IMR-90 (cell line): ENCODE measurements at places on chromosomes 4 and X. TPM values are rescaled to one million over a fixed set of nuclear protein-coding genes. Genes with fewer than 3 reads are reported as not detected.
A peak's percentile ranks its signal among the peaks of the same experiment; 100 is the strongest.

DNA sequence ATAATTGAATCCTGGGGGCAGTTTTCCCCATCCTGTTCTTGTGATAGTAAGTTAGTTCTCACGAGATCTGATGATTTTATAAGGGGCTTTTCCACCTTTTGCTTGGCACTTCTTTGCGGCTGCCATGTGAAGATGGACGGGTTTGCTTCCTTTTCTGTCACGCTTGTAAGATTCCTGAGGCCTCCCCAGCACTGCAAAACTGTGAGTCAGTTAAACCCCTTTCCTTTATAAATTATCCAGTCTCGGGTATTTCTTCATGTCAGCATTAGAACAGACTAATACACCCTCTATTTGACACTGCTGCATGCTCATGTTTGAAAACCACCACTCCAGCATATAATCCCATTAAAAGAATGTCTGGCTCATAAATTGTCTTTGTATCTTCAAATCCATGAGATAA, 264.4 kb upstream of the ITM2A start:
- no peak for DNase-seq

DNA sequence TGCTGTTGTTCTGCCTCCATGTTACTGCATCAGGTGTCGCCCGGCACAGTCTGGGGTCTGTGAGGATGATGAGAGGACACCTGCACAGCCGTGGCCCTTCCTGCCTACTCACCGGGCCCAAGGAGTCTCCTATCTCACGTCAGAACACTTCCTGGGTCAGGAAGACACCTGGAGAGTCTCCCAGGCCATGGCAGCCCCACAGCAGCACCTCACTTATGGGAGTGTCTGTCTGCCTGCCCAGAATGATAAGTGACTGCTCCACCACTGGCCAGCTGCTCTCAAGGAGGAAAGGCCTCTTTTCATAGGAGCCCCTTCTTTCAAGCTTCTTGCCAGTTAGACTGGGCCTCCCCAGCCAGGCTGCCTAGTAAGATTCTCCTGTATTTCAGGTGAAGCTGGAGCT, 56.1 kb downstream of the NELFA start:
- DNase-seq, result no peak

- DNase-seq, result peak; percentile 39
These were observed 8.8 kb downstream of the TET2 start for GRCh38 chr4:105155426-105155825.

DNA sequence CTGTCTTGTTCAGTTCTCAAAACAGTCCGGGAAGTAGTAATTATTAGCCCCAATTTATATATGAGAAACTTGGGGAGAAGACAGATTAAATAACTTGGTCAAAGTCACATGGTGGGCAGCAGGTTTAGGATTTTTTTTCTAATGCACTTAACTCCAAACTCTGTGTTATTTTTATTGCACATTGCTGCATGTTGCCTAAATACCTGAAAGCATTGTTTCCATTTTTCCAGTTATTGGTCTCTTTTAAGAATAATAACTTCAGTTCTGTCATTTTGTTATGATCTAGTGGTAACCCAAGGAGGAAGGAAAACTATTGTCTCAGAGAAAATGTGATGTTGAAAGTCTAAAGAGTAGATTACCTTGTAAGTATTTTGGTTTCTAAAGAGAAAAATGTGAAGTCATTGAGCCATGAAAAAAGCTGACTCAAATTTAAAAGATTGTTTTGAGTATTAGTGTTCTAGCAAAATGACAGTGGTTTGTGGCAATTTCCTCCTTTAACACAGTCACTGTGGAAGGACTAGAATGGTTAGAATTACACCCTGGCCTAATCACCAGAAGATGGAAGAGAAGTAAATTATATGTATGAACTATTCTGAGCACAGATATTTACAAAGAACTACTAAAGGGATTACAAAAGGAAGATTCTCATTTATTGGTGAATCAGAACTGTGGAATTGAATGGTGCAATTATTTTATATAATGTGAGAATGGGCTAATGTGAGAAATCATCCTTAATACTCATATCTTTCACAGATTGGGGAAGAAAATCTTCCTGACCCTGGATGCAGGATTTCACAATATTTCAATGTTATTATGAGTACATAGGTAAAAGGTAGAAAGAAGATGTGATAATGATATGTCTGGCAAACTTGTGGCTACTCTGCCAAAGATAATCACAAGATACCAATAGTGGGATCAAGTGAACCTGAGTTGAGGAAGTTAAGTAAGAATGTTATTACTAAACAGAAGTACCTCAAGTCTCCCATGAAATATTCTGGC, 21.7 kb upstream of the CXCL8 start:
- no peak for DNase-seq

GRCh38 chr4:123943976-123944375, 547.4 kb downstream of the SPRY1 start:
- no peak for DNase-seq

NAA11 gene
- total RNA-seq, result not detected in 2 replicates

CSN1S1 gene
- total RNA-seq, result not detected in 2 replicates

DNA sequence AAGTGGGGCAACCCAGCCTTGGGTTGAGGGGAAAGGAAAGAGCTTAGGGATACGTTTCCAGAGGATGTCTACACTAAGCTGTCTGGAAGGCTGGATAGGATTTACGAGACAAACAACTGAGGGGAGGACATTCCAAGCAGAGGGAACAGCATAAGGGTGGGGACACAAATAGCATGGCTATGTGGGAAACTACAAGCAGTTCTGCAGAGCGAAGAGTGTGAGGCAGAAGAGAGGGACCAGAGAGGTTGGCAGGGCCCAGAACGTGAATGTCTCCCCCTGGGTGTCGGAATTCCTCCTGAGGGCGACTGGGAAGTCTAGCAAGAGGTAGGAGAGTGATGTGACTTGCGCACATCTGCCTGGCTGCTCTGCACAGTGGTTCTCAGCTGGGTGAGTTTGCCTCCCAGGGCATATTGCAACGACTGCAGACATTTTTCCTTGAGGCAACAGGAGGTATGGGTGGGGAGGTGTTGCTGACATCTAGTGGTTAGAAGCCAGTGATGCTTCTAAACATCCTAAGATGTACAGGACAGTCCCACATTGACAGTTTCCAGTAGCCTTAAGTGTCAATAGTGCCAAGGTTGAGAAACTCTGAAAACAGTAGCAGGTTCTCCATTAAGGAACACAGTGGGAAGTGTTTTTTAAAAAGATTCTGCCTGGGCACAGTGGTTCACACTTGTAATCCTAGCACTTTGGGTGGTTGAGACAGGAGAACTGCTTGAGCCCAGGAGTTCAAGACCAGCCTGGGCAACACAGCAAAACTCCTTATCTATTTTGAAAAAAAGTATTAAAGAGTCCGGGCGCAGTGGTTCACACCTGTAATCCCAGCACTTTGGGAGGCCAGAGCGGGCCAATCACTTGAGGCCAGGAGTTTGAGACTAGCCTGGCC, 9.2 kb downstream of the NDUFA1 start:
- DNase-seq, result peak; percentile 63
